ENCODE measurements at places on chromosomes 5 and 9.

DNA sequence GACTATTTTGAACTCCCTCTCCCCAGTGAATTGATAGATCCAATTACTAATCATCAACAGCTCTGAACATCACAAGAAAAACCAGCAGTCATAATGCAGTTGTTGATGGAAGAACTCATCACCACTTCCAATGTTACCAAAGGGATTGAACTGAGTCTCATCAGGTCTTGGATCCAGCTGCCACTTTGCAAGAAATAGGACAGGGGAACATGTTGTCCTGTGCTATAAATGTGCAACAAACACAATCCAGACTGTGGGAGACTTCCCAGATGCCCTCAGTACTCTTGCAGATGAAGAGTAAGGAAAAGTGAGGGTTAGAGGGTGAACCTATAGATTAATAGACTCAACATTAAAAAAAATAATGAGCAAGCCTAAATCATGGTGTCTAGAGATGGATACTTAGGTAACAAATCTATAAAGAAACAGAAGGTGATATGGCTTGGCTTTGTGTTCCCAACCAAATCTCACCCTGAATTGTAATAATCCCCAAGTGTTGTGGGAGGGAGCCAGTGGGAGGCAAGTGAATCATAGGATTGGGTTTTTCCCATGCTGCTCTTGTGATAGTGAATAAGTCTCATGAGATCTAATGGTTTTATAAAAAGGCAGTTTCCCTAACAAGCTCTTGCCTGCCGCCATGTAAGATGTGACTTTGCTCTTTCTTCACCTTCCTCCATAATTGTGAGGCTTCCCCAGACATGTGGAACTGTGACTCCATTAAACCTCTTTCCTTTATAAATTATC, 63.4 kb upstream of the PAPPA start:
- DNase-seq = no peak

DNA sequence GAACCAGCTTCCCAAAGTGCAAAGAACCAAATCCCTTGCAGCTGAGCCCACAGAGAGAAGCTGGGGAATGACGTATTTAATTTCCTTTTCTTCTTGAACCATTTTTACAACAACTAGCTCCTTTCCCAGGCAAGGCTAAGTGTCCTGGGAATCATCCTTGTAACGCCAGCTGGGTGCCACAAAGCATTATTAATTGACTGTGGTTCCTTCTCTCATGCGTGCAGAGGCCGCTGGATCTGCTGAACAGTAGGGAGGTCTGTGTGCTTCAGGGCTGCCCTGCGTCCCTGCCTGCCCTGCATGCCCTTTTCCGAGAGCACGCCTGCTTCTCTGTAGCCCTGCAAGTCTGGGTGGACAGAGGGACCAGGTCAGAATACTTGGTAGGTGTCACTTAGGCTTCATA, 124.1 kb upstream of the OTULINL start:
- DNase-seq = no peak

- DNase-seq = no peak
These were observed 58.3 kb upstream of the NXNL2 start for GRCh38 chr9:88476491-88477271.

GRCh38 chr9:99820685-99821395, 845 bp upstream of the NR4A3 start:
- no peak for DNase-seq

DNA sequence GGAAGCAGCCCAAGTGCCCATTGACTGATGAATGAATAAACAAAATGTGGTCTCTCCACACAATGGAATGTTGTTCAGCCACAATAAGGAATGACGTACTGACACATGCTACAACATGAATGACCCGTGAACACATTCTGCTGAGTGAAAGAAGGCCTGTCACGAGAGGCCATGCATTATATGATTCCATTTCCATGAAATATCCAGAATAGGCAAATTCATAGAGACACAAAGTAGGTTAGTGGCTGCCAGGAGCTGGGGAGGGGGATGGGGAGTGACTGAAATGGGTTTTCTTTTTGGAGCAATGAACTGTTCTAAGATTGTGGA, 41.4 kb downstream of the BICD2 start:
- no peak for DNase-seq

- no peak for DNase-seq
These were observed 44.6 kb upstream of the SEMA4D start for GRCh38 chr9:89542401-89543021.

- no peak for DNase-seq
These were observed 76.3 kb upstream of the PCSK1 start for GRCh38 chr5:96509316-96509715.

DNA sequence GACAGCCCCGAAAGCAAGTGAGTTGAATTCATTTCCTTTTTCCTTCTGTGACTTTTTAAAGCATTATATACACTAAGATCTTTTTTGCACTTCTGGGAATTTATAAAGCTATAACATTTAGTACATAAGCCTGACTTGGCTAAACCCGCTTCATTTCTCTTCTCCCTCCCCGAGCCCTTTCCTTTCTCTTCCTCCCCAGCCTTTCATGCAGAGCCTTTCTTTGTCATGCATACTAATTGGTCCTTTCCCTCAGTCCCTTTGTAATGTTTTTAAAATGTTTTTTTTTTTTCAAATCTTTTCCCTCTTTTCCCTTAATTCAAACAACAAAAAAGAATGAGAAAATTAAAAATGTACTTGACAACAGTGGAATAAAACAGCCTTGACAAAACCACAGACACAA, 246.4 kb downstream of the PSAT1 start:
- no peak for DNase-seq

GRCh38 chr9:18473652-18474279, at the start of gene ADAMTSL1:
ADAMTSL1 (plus strand) TSS chr9:18474153; CDS start chr9:18474233, 80 bp downstream.
- no peak for DNase-seq

DNA sequence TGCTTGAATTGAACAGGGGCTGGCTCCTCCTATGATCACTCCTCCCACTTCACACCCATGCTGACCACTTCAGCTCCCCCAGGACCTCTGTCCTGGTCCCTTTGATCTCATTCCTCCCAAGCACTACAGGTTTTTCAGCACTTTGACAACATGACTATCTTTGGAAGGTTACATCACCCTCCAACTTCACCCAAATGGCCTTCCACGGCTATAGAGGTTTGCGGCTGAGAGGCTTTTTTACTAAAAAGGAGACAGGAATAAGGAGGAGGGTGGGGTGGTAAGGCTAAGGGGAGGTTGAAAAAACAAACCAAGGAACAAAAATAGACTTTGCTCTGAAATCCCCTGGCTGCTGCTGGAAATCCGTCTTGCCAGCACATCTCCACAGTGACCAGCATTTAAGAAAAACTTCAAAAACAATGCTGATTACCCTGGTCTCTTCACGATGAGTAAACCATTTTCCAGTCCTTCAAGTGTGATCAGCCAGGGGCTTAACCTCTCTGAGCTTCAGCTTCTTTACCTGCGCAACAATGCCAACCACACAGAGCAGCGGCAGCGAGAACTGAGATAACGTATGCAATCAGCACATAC, 102.7 kb downstream of the DPYSL3 start:
- DNase-seq = no peak

DNA sequence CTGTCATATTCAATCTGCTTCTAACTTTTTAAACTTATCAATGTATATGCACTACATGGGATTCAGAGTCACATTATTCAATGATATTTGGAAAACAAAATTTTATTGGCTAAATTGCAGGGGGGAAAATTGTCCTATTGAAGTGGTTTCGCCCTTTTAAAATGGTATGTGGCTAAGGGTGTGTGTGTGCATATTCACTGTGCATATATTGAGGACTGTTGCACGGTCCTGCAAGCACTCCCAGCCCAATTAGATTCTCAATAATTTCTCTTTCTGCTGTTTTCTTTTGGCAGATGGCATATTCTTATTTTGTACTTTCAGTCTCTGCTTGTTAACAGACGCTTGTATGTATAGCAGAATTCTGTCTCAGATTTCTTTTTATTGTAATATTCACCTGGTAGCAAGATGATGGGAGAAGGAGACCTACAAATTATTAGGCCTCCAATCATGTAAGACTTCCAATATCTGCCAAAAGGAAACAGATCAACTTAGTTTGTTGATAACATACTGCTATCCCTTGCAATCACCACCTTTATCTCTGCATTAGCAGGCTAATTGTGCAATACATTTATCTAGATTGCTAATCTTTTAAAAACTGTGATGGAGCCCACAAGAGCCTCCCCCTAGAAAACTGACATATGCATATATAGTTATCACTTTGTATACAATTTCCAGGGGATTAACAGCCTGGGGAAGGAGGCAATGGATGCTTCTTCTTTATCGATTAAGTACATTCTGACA, 411.5 kb downstream of the PLK2 start:
- no peak for DNase-seq

GRCh38 chr9:87545858-87546257, 48.2 kb downstream of the DAPK1 start:
- no peak for DNase-seq

DNA sequence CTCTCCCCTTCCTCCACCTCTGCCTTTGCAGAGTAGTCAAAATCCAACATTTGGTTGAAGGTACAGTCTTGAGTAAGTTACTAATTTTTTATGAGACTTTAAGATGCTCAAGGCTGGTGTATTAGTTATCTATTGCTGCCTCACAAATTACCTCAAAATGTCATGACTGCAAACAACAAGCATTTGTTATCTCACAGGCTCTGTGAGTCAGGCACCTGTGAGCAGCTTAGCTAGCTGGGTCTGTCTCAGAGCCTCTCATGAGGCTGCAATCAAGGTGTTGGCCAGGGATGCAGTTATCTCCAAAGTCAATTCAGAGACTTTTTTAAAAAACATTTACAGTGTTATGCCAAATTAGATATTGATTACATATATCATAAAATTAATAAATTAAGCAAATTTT, 371.3 kb upstream of the RGMB start:
- DNase-seq = no peak

- DNase-seq = no peak
These were observed 85.3 kb downstream of the GNAQ start for GRCh38 chr9:77946296-77946695.

DNA sequence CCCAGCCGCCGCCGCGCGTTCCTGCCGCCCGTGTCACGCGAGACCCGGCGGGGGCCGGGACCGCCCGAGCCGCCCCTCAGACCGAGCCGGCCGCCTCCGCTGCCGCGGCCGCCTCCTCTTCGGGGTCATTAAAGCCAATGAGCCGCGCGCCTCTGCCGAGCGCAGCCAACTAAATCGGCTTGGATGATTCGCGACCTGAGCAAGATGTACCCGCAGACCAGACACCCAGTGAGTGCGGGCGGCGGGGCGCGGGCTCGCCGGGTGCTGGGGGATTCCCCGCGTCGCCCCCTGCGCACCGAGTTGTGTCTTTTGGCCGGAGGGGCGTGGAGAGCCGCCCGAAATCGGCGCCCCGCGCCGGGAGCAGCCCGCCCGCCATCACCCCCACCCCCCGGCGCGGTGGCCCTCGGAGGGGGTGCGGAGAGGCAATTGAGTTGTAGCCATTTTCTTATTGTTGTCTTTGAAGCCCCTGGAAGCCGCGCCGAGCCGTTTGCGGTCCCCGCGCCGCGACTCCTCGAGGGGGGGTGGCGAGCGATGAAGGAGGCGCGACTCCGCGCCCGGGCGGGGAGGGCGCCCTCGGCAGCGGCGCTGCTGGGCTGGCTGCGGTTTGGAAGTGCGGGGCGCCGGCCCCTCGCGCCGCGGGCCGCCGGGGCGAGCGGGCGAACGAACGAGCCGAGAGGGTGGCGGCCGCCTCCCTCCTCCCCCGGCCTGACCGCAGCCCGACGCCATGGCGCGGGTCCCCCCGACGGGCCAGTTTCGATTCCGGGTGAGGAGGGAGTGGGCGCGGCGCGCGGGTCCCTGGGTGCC, 1.0 kb downstream of the TLE4 start:
- peak; percentile 27 for DNase-seq

DNA sequence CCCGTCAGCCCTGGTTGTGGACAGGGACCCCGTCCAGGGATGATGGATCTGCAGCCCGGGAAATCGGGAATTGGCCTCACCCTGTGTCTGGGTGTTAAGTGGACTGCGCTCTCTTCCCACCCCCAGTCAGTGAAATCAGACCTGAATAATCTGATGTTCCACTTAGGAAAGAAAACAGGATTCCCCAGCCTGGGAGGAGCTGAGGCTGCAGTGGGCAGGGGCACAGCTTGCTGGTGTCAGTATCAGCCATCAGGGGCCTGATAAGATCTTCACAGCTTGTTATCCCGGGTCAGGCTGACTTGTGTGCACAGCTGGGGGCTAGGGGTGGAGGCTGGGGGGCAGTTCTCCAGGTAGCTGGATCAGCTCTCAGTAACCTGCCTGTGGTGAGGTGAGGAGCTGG, 29.1 kb downstream of the LMX1B start:
- DNase-seq = no peak

- no peak for DNase-seq
These were observed 25.4 kb downstream of the IRF1 start for GRCh38 chr5:132465059-132465707.

- no peak for DNase-seq
These were observed 281.8 kb upstream of the RFX3 start for GRCh38 chr9:3807601-3808000.
